ENCODE measurements at places on chromosomes 16 and 17.

DNA sequence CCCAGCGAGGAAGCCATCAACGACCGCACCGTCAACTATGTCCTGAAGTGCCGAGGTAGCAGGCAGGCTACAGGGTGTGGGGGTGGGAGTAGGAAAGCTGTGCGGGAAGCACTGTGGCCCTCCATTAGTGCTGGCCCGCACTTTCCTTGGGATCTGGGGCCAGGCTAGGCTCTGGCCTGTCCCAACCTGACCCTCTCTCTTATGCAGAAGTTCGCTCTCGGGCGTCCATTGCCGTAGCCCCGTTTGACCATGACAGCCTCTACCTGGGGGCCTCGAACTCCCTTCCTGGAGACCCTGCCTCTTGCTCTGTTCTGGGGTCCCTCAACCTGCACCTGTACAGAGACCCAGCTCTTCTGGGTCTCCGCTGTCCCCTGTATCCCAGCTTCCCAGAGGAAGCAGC is 8.6 kb downstream of the PLEKHG4 start:
- no peak for DNase-seq

DNA sequence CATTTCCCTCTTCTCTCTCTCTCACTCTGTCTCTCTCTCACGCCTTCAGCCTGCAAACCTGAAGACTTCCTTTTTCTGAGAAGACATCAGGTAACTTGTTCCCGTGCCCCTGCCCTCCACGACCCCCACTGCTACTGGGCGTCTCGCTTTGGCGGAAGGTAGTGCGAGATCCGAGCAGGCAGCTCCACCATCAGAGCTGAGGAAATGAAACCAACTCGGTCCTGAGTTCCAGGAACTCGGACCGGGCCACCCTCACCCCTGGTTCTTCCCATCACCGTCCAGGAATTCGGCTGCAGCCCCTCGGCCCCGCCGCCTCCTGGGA is 585 bp downstream of the MLKL start:
- DNase-seq: no peak

DNA sequence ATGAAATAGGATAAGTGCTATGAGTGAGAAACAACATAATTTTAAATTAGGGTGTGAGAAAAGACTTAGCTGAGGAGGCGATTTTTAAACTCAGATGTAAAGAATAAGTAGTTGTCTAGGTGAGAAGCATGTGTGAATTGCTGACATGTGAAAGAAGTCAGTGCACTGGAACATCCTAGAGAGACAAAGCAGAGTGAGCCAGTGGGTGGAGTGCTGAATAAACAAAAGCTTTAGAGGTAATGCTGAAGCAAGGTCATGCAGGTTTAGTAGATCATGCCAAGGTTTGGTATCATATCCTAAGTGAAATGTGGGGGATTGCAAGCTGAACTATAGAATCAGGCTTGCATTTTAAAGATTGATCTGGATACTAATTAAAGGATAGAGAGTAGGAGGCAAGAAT is 89.4 kb downstream of the KIF2B start:
- no peak for DNase-seq

DNA sequence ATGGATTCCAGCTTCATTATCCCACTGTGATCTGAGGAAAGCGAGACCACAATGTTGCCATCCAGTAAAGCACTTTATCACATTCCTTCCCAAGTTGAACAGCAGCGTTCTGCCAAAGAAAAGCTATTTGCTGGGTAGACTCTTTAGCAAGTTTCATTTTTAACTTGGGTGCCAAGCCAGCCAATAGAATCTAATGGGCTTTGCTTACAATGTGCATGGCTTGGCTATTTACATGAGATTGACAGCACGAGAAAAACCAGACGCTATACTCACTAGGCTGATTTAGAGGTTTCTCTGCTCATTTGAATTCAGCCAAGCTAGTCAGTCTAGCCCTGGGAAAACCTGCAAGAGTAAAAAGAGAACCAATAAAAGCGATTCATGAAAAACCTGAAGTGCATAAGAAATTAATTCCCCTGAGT is 108.9 kb downstream of the CDH13 start:
- DNase-seq: no peak

GRCh38 chr16:57060323-57061083 is 31.9 kb upstream of the CPNE2 start:
- no peak for DNase-seq

DNA sequence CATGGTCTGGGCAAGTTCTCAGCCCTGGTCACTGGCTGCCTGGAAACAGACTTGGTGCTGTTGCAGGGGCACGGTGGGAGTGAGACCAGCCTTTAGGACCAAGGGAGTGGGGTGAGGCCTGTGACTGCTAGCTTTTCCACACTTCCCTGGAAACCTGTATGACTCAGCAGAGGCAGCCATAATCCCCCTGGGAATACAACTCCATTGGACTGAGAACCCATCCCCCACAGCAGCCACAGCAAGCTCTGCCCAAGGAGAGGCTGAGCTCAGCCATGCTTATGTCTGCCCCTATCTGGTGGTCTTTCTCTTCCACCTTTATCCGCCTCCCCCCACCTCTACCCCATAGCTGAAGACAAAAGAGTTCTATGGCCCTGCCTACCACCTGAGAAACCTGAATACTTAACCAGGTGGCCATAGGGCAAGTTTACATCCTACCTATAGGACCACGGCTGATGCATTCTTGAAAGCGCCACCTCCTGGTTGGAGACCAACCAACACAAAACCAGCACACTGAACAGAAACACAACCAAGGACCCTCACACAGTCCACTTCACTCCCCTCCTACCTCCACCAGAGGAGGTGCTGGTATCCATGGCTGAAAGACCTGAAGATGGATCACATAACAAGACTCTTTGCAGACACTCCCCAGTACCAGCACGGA is 816.2 kb upstream of the SOX9 start:
- DNase-seq: no peak

DNA sequence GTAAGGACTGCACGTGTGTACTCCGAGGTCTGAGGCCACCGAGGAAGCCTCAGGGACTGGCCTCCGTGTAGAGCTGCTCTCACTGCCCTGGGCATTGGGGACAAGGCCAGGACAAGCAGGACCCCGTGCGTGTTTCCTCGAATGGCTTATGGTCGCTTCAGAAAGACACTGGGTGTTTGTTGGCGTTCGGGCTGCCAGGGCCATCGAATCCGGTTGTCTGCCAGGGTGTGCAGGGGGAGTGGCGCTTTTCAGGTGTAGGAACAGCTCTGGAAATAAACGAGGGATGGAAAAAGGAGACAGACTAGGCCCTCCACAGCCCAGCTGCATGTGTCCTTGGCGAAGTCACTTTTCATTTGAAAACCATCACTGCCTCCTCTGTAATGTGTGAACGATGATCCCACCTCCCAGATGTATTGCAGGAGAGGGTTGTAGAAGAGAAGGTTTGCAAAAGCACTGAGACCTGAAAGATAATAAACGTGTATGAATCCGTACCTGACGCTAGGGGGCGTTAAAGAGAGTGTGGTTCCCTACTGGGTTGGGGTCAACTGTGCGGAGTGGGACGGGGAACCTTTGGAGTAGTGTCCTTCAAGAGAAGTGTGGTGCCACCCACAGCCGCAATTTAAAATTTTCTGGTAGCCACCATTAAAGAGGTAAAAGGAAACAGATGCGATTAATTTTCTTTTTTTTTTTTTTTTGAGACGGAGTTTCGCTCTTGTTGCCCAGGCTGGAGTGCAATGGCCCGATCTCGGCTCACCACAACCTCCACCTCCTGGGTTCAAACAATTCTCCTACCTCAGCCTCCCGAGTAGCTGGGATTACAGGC is 2.1 kb upstream of the ZSCAN10 start:
- no peak for DNase-seq

DNA sequence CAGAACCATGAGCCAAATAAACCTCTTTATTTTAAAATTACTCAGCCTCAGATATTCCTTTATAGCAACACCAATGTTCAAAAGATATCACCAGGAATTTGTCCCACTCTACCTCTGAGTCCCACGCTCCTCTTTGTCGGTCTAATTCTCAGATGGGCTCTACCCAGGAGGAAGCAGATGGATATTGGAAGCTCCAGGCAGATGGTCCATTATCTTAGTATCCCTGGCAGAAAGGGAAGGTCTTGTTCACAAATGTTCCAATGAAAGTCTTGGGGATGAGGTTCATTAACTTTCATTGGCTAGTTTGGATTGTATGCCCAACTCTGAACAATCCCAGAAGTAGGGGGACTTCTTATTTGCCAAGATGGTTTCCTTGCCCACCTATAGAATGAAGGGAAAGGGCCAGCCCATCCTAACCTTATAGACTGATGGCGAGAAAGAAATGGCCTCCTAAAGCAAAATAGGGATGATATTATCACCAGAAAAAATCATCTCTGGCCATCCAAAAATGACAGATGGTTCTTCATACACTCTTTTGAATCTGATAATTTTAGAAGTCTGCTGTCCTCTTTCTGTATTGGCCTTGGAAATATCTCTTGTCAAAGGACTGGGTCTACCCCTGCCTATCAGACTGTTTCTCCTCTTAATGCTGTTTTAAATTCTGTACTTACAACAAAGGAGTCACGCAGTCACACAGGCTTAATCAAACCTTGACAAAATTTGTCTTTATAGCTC is 21.3 kb upstream of the ELAC2 start:
- DNase-seq: no peak

DNA sequence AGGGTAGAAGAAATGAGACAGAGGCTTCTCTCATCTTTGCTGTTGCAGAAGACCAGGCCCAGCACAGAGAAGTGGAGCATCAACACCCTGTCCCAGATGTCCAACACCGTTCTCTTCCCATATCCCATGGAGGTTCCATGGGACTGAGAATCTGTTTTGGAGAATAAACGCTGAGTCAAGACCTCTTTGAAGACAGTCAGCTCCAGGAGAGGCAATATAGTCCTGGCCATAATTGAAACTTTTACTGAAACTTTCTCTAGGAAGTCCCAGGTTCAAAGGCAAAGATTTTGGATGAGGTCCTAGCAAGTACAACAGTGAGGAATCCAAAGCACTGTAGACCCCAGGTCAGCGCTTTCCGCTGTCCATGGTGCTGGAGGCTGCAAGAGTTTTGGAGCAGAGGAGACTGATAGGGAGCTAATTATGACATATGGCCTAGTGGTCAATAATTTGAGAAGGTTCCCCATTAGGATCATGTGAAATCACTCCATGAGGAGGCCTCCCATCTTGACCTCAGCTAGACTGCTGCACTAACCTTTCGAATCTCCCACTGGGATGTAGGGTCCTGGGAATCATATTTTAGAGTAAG is 36.0 kb downstream of the OSBPL7 start:
- DNase-seq: peak; percentile 50

- no peak for DNase-seq
Measured at GRCh38 chr17:68830313-68830712, 124.9 kb downstream of the ABCA8 start.

DNA sequence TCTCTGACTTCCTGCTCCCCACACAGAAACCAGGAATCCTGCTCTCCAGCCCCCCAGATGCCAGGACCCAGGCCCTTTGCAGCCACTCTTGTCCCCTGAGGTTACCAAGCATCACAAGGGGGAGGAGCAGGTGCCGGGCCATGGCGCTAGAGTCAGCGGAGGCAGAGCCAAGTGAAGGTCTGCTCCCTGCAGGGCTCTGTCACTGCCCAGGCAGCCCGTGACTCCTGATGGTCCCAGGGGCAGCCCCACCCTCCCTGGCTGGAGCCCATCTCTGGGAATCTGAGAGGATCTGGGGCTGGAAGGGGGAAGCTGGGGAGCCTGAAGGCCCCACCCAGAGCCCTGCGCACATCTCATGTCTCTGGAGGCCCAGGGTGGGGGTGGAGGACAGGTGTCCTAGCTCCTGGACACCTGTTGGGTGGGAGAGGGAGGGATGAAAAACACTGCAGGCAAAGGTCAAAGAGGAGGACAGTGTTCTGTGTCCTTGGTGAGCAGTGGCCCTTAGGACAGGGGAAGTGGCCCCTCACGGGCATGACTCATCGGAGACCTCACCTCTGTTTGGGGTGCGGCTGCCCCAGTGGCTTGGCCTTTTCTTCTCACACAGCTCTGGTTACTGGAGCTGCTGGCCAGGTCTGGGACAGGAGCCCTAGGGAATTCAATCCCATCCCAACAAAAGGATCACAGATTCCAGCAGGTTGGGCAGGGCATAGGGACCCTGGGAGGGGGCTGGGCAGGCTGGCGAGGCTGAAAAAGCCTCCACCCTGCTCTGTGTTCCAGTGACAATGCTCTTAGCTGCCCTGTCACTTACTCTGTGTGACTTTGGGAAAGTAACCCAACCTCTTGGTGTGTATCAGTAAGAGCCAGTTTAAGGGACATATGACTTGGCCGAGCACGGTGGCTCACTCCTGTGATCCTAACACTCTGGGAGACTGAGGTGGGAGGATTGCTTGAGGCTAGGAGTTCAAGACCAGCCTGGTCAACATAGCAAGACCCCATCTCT is at the start of gene PRSS36:
Gene PRSS36, minus strand, starts transcription at position 173 of the 997 bp plus-strand sequence. Its CDS starts 31 bp downstream, at position 142.
- no peak for DNase-seq

GRCh38 chr16:12804395-12804794 is 708 bp upstream of the CPPED1 start:
- DNase-seq: no peak

DNA sequence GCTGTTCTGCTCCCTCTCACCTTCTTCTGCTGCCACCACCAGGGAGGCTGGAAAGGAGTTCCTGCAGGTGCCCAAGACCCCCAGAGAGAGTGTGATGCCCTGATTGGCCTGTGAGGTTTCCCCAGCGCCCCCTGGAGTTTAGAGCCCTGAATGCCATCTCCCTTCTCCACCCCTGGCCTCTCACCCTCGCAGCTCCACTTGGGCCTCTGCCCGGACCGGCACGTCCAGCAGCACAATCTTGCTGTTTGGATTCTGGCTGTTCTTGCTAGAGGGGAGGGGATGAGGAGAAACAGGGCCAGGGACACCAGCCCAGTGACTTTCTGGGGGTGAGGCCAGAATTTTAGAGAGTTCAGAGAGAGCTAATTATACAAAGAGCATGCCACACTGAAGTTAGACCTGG is 12.5 kb upstream of the FAM171A2 start:
- DNase-seq: no peak

DNA sequence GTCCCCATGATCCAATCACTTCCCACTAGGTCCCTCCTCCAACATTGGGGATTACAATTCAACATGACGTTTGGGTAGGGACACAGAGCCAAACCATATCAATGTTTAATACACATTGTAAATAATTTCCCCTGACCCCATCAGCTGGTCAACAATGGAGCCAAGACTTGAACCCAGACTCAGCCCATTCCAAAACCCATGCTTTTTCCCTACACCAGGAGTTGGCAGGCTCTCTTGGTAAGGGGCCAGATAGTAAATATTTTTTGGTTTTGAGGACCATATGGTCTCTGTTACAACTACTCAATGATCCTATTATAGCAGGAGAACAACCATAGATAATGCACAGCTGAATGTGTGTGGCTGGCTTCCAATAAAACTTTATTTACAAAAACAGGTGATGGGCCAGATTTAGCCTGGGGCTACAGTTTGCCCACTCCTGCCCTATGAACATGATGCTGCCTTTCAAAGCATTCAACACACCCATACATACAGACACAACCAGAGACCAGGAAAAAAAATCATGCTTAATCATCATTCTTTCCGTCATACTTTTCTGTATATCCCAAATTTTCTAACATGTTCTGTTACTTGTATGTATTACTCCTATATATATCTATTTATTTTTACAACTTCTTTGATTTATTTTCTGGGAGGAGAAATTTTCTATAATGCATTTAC is 22.1 kb upstream of the MSI2 start:
- DNase-seq: no peak
